ENCODE measurements at places on chromosomes 13 and 19.
A peak's percentile ranks its signal among the peaks of the same experiment; 100 is the strongest.

DNA sequence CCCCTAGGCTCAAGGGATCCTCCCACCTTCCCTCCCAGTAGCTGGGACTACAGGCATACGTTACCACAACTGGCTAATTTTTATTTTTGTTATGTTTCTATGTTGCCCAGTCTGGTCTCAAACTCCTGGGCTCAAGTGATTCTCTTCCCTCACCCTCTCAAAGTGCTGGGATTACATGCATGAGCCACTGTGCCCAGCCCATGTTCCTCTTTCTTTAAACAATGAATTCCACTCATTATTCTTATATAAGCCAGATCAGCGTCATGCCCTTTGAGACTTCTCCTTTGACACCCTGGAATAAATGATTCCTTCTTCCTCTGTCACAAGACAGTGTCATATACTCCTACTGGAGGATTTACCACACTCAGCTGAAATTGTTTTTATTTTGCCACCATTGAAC is 519.9 kb upstream of the SPRY2 start:
- no peak for DNase-seq

DNA sequence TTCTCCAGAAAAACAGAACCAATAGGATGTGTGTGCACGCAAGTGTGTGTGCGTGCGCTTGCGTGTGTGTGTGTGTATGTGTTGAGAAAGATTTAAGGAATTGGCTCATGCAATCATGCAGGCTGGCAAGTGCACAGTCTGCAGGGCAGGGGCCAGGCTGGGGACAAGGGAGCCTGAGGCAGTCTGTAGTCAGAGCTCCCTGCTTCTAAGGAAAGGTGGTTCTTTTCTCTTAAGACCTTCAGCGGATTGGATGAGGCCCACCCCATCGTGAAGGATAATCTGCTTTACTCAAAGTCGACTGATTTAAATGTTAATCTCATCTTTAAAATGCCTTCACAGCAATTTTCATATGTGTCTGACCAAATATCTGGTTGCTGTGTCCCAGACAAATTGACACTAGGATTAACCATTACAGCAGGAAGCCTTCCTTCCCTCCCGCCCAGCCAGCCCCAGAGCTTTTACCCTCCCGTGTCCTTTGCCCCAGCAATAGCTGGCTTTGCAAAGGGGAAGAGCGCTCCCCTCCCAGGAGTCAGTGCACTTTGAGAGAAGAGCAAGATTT is 15.0 kb upstream of the NAXD start:
- no peak for DNase-seq

DNA sequence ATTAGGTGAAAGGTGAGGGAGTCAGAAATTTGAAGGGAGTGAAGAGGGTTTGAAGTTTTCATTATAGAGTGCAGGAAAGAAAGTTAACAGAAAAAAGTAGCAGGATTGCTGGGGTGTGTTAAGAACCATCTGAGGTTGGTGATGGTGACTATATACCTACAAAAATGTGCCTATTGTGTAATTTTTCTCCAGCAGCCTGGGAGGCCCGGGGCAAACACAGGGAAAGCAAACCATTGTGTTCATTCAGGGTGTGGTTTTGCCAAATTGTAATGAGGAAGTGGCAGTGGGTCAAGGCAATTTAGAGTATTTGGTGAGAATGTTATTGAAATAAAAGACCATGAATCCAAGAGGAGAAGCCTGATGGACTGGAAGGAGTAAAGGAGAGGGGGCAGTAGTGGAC is 8.2 kb upstream of the SUCLA2 start:
- no peak for DNase-seq

DNA sequence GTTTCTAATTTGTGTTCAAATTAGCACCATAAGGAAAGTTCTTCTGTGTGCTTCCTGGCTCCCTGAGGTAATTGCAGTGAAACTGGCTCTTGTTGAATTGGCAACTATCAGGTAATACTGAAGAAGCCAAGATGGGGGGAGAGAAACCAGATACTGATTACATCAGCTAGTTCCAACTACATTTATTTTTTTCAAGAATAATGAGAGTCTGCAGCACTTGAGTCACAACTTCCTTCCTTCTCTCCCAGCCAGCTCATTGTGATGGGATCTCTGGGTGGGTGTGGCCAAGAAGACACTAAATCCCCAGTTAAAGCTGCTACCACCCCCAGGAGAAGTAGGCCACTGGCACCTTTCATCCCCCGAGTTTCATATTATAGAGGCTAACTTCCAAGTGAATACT is 100.7 kb upstream of the RXFP2 start:
- DNase-seq, result no peak

DNA sequence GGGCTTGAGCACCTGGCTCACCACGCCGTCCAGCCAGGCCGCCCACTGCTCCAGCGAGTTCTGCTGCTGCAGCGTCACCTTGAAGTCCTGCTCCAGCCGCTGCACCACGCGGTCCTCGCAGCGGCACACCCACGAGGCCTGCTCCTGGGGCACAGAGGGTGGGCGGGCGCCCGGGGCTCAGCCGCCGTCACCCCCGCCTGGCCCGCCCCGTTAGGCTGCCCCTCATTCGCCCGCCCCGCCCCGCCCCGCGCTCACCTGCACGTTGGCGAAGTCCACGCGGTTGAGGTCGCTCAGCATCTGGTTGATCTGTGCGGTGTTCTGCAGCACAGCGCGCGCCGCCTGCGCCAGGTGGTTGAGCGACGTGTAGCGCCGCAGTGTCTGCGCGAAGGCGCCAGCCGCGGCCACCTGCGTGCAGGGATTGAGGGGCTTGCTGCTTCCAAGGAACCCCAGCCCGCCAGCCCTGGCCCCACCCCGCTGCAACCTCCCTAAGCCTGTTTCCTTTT is 11.3 kb downstream of the DCAF15 start:
- no peak for DNase-seq

DNA sequence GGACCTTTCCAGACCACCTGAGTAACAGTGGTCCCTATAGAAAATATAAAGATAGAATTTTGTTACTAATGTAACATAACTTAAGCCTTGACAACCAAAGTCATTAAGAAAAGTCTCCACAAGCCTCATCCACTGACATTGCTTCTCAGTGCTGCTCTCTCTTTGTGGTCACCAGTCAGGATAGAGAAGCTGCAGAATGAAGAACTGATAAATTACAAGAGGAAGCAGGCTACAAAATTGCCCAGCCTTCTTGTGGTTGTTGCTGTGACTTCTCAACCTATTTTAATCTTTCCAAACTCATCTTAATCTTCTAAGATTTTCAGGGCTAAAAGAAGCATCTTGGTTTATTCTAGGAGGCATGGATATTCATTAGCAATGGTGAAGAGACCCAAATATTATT is 343.8 kb downstream of the MZT1 start:
- no peak for DNase-seq

DNA sequence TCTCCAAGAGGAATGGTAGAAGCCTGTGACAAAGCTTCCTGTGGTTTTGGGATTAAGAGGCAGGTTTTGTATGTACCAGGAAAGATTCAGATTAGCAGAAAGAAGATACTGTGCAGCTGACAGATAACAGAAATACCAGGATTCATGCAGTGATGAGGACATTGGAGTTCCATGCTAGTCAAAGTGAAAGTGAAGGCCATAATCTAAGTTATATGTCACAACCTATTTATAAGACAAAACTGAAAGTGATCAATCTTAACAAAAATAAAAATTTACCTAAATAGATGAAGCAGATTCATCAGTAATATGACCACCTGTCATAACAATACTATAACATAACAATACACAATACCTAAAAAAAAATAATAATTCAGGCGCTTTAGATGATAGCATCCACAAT is 1305.2 kb upstream of the PCDH9 start:
- no peak for DNase-seq

- DNase-seq, result no peak
These were observed 30.8 kb downstream of the PRR22 start for GRCh38 chr19:5753743-5754142.

GRCh38 chr19:1183543-1184172 is 9.6 kb upstream of the SBNO2 start:
- DNase-seq, result no peak

DNA sequence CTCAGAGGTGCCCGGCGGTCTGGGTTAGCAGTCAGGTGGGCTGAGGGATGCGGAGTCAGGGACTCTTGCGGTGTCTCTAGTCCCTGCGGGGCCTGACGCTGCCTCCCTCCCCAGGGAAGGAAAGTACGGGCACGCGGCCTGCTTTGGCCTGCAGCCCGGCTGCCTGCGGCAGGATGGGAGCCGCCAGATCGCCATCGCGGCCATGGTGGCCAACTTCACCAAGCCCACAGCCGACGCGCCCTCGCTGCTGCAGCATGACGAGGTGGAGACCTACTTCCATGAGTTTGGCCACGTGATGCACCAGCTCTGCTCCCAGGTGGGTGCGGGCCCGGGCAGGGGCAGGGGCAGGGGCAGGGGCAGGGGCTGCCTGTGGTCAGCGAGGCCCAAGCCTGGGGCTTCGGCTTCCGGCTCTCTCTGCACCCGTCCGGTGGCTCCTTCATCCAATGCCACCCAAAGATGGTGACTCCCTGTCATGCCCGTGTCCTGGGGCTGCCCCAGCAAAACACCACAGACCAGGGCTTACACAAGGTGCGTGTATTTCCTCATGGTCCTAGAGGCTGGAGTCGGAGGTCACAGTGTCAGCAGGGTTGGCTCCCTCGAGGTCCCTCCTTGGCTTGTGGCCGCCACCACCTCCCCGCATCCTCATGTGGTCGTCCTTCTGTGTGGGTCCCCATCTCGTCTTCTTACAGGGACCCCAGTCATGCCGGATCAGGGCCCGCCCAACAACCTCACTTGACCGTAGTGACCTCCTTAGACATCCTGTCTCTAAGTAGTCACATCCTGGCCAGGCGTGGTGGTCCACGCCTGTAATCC is 11.3 kb upstream of the ZNF554 start:
- DNase-seq, result no peak

DNA sequence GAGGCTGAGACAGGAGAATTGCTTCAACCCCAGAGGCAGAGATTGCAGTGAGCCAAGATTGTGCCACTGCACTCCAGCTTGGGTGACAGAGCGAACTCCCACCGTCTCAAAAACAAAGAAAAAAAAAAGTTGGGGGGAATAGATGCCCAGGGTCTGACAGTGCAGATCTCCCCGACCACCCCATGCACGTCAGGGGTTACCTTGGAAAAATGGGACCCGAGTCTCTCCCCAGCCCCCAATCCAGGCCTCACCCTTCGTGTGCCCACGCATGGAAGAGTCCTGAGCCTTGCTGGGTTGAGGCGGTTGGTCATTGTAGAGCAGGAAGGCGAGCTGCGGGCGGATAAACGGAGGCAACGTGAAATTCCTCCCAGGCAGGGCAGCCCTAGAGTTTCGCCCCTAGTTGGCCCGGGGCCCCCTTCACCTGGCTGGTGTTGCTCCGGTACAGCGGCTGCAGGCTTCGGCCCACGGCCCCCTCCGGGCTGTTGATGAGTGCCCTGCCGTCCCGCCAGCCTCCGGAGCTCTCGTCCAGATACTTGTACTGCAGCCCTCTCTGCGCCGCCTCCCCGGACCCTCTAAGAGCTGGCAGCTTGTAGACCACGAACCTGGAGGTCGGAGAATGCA is 588 bp downstream of the DNASE2 start:
- DNase-seq, result peak; percentile 34

DNA sequence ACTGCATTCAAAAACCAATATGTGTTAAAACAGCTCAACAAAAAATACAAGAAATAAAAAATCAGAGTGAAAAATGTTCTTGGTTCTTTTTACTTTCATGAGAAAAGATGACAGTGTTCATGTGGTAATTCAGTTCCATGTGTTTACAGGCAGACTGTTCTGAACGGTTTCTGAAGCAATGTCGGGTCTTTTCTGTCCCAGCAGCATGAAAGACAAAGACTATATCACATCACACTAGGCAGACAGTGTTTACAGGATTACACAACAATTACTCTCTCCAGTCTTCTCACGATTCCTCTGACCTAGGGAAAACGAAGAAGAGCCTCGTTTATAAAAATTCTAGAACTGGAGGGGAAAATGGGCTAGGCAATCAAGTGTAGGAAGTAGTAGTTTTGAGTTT is 83.4 kb downstream of the UBL3 start:
- DNase-seq, result no peak

GRCh38 chr19:39671739-39672363 is 16.1 kb downstream of the LGALS16 start:
- peak; percentile 83 for DNase-seq

GRCh38 chr19:44278181-44278690 is 18.6 kb downstream of the ZNF233 start:
- DNase-seq, result no peak

DNA sequence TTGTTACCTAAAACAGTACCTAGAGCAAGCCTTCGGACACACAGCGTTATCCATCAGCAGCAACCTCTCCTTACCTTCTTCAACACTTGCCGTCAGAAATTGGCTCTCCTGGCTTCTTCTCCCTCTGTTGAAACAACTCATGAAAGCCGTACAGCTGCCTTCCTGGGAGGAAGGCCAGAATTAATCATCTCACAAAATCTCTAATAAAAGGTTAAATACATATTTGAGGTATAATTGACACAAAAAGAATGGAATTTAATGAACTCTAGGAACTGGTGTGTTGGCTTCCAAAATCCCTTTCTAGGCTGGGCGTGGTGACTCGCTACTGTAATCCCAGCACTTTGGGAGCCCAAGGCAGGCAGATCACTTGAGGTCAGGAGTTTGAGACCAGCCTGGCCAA is 37.3 kb upstream of the GTF2F2 start:
- DNase-seq, result no peak

- no peak for DNase-seq
These were observed 647 bp downstream of the RNF225 start for GRCh38 chr19:58395979-58396627.

GRCh38 chr13:100715604-100716003 is 41.0 kb upstream of the TMTC4 start:
- DNase-seq, result no peak

DNA sequence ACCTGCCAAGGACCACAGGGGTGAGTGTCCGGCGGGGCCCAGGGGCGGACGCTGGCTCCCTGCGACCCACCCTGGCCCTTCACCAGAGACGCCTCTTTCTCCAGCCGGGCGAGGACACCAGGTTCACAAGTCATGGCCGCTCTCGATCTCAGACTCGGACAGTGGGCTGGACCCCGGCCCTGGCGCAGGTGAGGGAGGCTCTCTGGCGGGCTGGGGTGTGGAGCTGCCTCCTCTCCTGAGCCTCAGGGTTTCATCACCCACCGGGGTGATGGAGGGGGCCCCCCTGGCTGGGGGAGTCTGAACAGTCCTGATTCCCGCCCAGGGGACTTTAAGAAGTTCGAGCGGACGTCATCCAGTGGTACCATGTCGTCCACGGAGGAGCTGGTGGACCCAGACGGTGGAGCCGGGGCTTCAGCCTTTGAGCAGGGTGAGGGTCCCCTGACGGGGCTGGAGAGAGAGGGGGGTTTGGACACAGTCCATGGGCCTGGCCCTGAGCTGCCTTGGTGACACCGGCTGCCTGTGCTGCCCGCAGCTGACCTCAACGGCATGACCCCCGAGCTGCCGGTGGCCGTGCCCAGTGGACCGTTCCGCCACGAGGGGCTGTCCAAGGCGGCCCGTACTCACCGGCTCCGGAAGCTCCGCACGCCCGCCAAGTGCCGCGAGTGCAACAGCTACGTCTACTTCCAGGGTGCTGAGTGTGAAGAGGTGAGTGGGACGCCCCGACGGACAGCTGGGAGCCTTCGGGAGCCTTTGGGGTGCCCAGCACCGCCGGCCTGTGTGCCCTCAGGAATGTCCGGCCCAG is 13.6 kb downstream of the ARHGAP45 start:
- DNase-seq, result no peak

- no peak for DNase-seq
These were observed 462.1 kb downstream of the OLFM4 start for GRCh38 chr13:53490752-53491151.

Data from MM.1S (cell line).